Breast epithelium (tissue), 4 donors: ENCODE measurements at places on chromosomes 12 and 14. TPM values are rescaled to one million over a fixed set of nuclear protein-coding genes. Genes with fewer than 3 reads are reported as not detected.

DNA sequence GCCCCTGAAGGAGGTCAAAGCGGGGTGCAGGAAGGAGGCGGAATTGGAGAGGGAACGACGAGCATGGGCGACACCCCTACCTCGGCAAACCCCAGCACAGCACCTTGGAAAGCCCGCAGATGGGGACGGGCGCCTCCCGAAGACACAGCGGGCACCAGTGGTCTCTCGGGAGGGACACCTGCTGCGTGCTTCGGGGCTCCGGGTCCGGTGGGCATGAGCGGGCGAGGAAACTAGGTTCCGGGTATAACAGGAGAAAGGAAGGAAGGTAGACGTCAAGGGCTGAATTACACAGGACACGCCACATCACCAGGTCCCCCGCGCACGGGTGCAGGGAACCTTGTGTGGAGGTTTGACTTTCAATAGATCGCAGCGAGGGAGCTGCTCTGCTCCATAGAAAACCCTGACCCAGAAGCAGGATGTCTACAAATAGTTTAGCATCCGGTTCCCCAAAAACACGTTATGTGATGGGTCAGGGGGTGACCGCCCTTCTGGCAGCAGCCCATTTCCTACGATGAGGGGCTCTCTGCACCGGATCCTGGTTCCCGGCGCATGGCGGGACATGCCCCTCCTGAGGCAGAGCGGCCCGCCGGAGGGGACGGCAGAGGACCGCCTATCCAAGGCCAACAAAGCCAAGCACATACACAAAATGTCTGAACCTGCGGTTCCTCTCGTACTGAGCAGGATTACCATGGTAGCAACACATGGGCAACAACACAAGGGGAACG, 196.9 kb downstream of the ALG10 start:
- H3K27ac ChIP-seq = no peak overlapping the region
- H3K36me3 ChIP-seq = no peaks in the 10 kb centered on the region
- no peaks in the 10 kb centered on the region for H3K27me3 ChIP-seq
- peak overlapping the region; percentile 60 for H3K4me3 ChIP-seq
- DNase-seq = no peak
- H3K4me1 ChIP-seq = no peaks in the 10 kb centered on the region

DNA sequence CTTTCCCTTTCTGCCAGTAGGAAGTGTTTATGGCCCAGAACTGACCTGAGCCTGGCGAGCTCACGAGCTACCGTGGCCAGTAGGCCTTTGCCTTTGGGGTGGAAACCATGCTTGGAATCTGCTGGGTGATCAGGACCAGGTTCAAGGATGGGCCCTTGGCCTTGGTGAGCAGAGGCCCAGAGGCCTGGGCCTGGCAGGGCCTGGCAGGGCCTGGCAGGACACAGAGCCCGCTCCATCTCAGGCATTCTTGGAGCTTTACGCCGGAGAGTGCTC, 184.8 kb upstream of the RTL1 start:
- no peaks in the 10 kb centered on the region for H3K36me3 ChIP-seq
- H3K27me3 ChIP-seq = no peaks in the 10 kb centered on the region
- H3K4me3 ChIP-seq = no peak overlapping the region

- DNase-seq = no peak
- peak overlapping the region; percentile 83 for H3K4me3 ChIP-seq
- H3K4me1 ChIP-seq = no peaks in the 10 kb centered on the region
- peak overlapping the region; percentile 95 for H3K27ac ChIP-seq
- no peaks in the 10 kb centered on the region for H3K36me3 ChIP-seq
- no peaks in the 10 kb centered on the region for H3K27me3 ChIP-seq
Measured at GRCh38 chr12:56220611-56221231, 1.0 kb downstream of the RNF41 start.

DNA sequence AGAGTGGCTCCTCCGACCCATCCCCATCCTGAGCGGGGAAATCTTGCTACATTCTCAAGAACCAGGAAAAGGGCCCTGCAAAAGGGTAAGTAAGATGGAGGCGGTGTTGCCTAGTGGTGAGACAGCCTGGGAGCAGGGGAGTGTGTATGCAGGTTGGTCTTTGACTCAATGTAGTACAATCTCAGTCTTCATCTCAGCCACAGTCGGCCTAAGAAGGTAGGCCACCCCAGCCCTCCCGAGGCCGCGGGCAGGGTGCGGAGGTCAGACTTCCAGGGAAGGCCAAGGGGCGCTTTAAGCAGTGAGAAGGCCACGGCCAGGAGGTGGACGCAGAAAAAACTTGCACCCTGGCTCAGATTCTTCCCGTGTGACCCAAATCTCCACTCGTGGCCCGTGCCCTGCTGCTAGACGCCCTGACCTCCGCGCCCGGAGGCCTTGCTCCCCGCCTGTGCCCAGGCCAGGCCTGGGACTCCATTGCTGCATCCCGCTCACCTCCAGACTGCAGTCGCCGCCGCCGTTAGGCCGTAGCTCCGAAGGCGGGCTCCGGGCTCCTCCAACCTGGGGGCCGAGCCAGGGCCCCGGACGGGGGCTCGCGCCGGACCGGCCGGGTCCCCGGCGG, 435 bp downstream of the FOXM1 start:
- H3K27me3 ChIP-seq = no peaks in the 10 kb centered on the region
- H3K27ac ChIP-seq = peak overlapping the region; percentile 98
- H3K4me1 ChIP-seq = peaks cover 7% of the 10 kb centered on the region
- peak overlapping the region; percentile 77 for H3K4me3 ChIP-seq
- DNase-seq = no peak

GRCh38 chr12:33670284-33670683, 230.7 kb upstream of the SYT10 start:
- no peak for DNase-seq
- H3K27ac ChIP-seq = no peak overlapping the region
- no peaks in the 10 kb centered on the region for H3K27me3 ChIP-seq
- no peak overlapping the region for H3K4me3 ChIP-seq

CD4 gene
- 5.9 TPM for total RNA-seq

DNA sequence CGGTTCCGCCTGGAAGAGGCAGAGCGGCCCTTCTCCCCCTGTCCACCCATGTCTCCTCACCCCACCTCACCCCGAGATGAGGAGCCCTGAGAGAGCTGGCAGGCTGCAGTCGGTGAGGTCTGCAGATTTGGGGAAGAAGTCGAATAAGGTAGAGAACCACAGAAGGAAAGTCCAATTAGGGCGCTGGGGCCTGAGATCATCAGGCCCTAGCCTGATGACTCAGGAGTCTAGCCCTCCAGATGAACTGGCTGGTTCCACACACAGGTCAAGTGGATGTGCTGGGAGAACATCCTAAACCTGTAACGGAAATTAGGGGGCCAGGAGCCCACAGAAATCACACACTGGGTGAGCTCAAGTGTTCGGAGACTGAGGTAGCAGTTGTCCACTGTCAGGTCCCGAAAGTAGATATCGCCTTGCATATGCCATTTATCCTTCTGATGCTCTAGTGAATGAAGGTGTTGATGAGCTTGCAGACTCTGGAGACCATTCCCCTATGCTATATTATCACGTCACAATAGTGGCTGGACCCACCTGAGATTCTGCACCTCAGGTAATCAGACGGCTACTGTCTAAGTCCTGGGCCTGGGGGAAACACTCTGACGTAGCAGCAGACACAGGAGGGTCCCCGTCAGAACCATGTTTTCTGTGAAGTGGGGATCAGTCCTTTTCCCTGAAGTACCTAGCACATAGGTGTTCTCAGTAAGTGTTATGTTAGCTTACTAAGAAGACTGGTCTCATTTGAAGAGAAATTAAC, 886 bp upstream of the METTL17 start:
- H3K36me3 ChIP-seq = no peaks in the 10 kb centered on the region
- H3K27ac ChIP-seq = peak overlapping the region; percentile 91
- H3K27me3 ChIP-seq = no peaks in the 10 kb centered on the region
- peaks cover 5% of the 10 kb centered on the region for H3K4me1 ChIP-seq
- no peak for DNase-seq

GRCh38 chr14:20652996-20653975, 11.8 kb upstream of the OR6S1 start:
- no peaks in the 10 kb centered on the region for H3K36me3 ChIP-seq
- H3K4me1 ChIP-seq = no peaks in the 10 kb centered on the region
- H3K27me3 ChIP-seq = peaks cover 4% of the 10 kb centered on the region

TAS2R31 gene
- total RNA-seq = 6.9 TPM

GRCh38 chr14:53032161-53032803, 81.4 kb upstream of the FERMT2 start:
- no peaks in the 10 kb centered on the region for H3K27me3 ChIP-seq
- DNase-seq = peak; percentile 35
- no peak overlapping the region for H3K4me3 ChIP-seq
- H3K36me3 ChIP-seq = no peaks in the 10 kb centered on the region

GRCh38 chr12:125185740-125186470, 120.7 kb downstream of the AACS start:
- DNase-seq = peak; percentile 23
- H3K36me3 ChIP-seq = no peaks in the 10 kb centered on the region
- H3K27me3 ChIP-seq = peaks cover 78% of the 10 kb centered on the region
- H3K4me3 ChIP-seq = peak within 1 kb of the TSS; percentile 4
- H3K27ac ChIP-seq = no peak within 1 kb of the TSS

GRCh38 chr12:113747017-113747416, 219.1 kb downstream of the RBM19 start:
- H3K36me3 ChIP-seq = no peaks in the 10 kb centered on the region
- peaks cover 48% of the 10 kb centered on the region for H3K27me3 ChIP-seq
- no peak overlapping the region for H3K4me3 ChIP-seq

DNA sequence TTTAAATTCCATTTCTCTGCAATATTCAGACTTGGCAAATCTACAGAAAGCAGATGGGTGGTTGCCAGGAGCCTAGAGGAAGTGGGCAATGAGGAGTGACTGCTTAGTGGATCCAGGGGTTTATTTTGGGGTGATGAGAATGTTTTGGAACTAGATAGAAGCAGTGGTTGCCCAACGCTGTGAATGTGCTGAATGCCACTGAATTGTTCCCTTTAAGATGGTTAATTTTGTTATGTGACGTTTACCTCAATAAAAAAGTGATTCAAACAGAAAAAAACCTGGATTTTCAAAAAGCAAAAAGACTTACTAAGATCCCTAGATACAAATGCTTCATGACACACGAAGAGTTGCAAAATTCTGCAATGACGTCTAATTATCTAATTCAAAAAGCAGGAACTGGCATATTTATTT, 34.2 kb downstream of the DAO start:
- peaks cover 6% of the 10 kb centered on the region for H3K4me1 ChIP-seq
- H3K36me3 ChIP-seq = no peaks in the 10 kb centered on the region
- H3K4me3 ChIP-seq = no peak overlapping the region
- peak overlapping the region; percentile 52 for H3K27ac ChIP-seq
- H3K27me3 ChIP-seq = no peaks in the 10 kb centered on the region

RNASE7 gene
- not detected for total RNA-seq

- H3K36me3 ChIP-seq = no peaks in the 10 kb centered on the region
- no peaks in the 10 kb centered on the region for H3K27me3 ChIP-seq
Measured at GRCh38 chr14:75877292-75877691, 104.5 kb downstream of the TGFB3 start.

GRCh38 chr12:88579161-88579517, 1.1 kb downstream of the KITLG start:
- no peaks in the 10 kb centered on the region for H3K36me3 ChIP-seq
- H3K27me3 ChIP-seq = no peaks in the 10 kb centered on the region
- H3K4me1 ChIP-seq = no peaks in the 10 kb centered on the region
- H3K27ac ChIP-seq = peak overlapping the region; percentile 78
- peak overlapping the region; percentile 90 for H3K4me3 ChIP-seq

- no peak for DNase-seq
- no peaks in the 10 kb centered on the region for H3K27me3 ChIP-seq
- H3K36me3 ChIP-seq = no peaks in the 10 kb centered on the region
- H3K4me3 ChIP-seq = no peak overlapping the region
- no peaks in the 10 kb centered on the region for H3K4me1 ChIP-seq
Measured at GRCh38 chr12:96120359-96121100, 73.6 kb upstream of the ELK3 start.

- no peaks in the 10 kb centered on the region for H3K4me1 ChIP-seq
- H3K4me3 ChIP-seq = no peak overlapping the region
- H3K27ac ChIP-seq = no peak overlapping the region
- no peaks in the 10 kb centered on the region for H3K36me3 ChIP-seq
- DNase-seq = no peak
Measured at GRCh38 chr12:80655751-80656150, 51.7 kb upstream of the MYF6 start.

- DNase-seq = no peak
- H3K27me3 ChIP-seq = no peaks in the 10 kb centered on the region
- H3K27ac ChIP-seq = peak overlapping the region; percentile 63
- H3K4me1 ChIP-seq = peaks cover 13% of the 10 kb centered on the region
- H3K4me3 ChIP-seq = no peak overlapping the region
- no peaks in the 10 kb centered on the region for H3K36me3 ChIP-seq
Measured at GRCh38 chr12:124494751-124495129, 72.7 kb downstream of the NCOR2 start.

GRCh38 chr12:24482882-24483604, 465.9 kb downstream of the BCAT1 start:
- no peak for DNase-seq
- H3K36me3 ChIP-seq = no peaks in the 10 kb centered on the region
- H3K4me1 ChIP-seq = no peaks in the 10 kb centered on the region
- no peak overlapping the region for H3K4me3 ChIP-seq
- H3K27me3 ChIP-seq = no peaks in the 10 kb centered on the region
- H3K27ac ChIP-seq = no peak overlapping the region

- H3K36me3 ChIP-seq = no peaks in the 10 kb centered on the region
- no peaks in the 10 kb centered on the region for H3K4me1 ChIP-seq
- DNase-seq = peak; percentile 65
- no peaks in the 10 kb centered on the region for H3K27me3 ChIP-seq
- H3K27ac ChIP-seq = no peak overlapping the region
Measured at GRCh38 chr12:54306925-54307741, 6.3 kb upstream of the NFE2 start.
